ENCODE measurements at places on chromosomes 4 and X. TPM values are rescaled to one million over a fixed set of nuclear protein-coding genes. Genes with fewer than 3 reads are reported as not detected.

- no peaks in the 10 kb centered on the region for H3K4me1 ChIP-seq
- no peaks in the 10 kb centered on the region for H3K27me3 ChIP-seq
- no peak overlapping the region for H3K27ac ChIP-seq
- no peak for DNase-seq
- H3K36me3 ChIP-seq, result no peaks in the 10 kb centered on the region
- H3K4me3 ChIP-seq, result no peak overlapping the region
Measured at GRCh38 chr4:32226204-32226603, 1506.0 kb downstream of the PCDH7 start.

GRCh38 chrX:52262195-52262546 lies 77.5 kb downstream of the MAGED4 start:
- peaks cover 10% of the 10 kb centered on the region for H3K27me3 ChIP-seq
- no peaks in the 10 kb centered on the region for H3K36me3 ChIP-seq
- H3K27ac ChIP-seq, result peak overlapping the region; percentile 98
- no peak for DNase-seq
- H3K4me1 ChIP-seq, result peaks cover 7% of the 10 kb centered on the region
- H3K4me3 ChIP-seq, result peak overlapping the region; percentile 90

GRCh38 chr4:96149894-96150293 lies 310.0 kb downstream of the PDHA2 start:
- H3K4me1 ChIP-seq, result no peaks in the 10 kb centered on the region
- DNase-seq, result no peak
- no peaks in the 10 kb centered on the region for H3K36me3 ChIP-seq
- no peak overlapping the region for H3K27ac ChIP-seq

Gene CNGA1
- total RNA-seq, result not detected

Gene NHS
- total RNA-seq, result 0.07 TPM

Measured in T-helper 17 cell (primary cell).